Naive thymus-derived CD4-positive, alpha-beta T cell (primary cell): ENCODE measurements at places on chromosomes 5 and 9. TPM values are rescaled to one million over a fixed set of nuclear protein-coding genes. Genes with fewer than 3 reads are reported as not detected.

DNA sequence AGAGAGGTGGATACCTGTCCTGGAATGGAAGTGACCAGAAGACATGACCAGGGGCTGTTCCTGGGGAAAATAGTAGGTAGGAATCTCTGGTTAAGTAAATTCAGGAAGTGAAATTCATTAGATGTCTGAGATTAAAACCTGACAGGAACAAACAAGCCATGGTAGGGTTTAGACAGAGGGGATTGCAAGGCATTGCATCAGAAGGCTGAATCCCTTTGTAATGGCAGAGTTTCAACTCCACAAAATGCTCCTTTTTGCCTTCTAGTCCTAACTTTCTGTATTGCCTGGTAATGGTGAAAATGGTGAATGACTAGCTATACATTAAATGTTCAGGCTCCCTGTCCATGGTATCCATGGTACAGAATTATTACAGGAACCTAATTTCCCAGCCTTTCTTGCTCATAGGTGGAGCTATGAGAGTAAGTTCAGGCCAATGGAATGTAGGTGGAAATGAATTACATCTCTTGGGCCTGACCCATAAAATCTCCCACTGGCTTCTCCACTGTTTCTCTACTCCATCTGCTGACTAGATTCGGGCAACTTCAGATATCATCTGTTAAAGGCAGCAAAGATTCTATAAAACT lies 113.4 kb upstream of the CNTLN start:
- H3K36me3 ChIP-seq = no peaks in the 10 kb centered on the region
- H3K27me3 ChIP-seq = no peaks in the 10 kb centered on the region
- no peaks in the 10 kb centered on the region for H3K4me1 ChIP-seq
- no peak overlapping the region for H3K4me3 ChIP-seq

GRCh38 chr9:102035929-102036328 lies 297.5 kb upstream of the GRIN3A start:
- H3K4me3 ChIP-seq = no peak overlapping the region
- H3K27me3 ChIP-seq = no peaks in the 10 kb centered on the region

DNA sequence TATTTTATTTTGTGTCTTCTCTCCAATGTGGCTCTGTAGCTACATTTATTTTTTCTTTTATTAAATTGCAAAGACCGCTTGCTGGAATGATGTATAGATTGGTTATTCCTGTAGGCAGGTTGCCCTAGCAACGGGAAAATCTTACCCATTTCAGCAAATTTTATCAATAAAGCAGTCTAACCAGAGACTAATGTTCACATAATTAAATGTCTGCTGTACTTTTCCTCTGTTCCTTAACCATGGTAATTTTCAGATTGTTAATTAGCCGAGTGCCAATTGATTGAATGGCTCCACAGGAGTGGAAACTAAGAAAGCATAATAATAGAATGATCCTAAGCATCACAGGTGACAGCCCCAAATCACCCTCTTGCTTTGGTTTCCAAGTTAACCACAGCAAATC lies 134.8 kb downstream of the BASP1 start:
- no peak overlapping the region for H3K27ac ChIP-seq
- H3K4me3 ChIP-seq = no peak overlapping the region
- no peaks in the 10 kb centered on the region for H3K36me3 ChIP-seq
- H3K4me1 ChIP-seq = no peaks in the 10 kb centered on the region
- no peak for DNase-seq
- no peaks in the 10 kb centered on the region for H3K27me3 ChIP-seq

DNA sequence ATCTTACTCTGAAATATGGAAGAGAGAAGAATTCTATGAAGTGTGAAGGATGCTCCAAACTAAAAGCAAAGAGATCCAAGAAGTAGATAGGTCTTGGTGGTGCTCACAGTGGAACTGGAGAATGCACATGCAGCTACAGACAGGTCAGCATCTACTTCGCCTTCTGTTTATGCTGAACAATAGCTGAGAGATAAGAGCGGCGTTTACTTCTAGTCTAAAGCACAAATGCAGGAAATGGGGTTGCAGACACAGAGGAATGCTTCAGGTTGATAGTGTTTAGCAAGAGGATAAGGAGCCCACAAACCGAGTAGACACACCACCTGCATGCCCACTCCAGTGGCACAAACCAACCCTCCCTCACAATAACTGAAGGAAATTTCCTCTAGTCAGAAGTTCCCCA lies 180.0 kb upstream of the RGMB start:
- H3K4me3 ChIP-seq = no peak overlapping the region
- DNase-seq = no peak
- H3K27ac ChIP-seq = no peak overlapping the region
- no peaks in the 10 kb centered on the region for H3K4me1 ChIP-seq
- no peaks in the 10 kb centered on the region for H3K27me3 ChIP-seq
- no peaks in the 10 kb centered on the region for H3K36me3 ChIP-seq

DNA sequence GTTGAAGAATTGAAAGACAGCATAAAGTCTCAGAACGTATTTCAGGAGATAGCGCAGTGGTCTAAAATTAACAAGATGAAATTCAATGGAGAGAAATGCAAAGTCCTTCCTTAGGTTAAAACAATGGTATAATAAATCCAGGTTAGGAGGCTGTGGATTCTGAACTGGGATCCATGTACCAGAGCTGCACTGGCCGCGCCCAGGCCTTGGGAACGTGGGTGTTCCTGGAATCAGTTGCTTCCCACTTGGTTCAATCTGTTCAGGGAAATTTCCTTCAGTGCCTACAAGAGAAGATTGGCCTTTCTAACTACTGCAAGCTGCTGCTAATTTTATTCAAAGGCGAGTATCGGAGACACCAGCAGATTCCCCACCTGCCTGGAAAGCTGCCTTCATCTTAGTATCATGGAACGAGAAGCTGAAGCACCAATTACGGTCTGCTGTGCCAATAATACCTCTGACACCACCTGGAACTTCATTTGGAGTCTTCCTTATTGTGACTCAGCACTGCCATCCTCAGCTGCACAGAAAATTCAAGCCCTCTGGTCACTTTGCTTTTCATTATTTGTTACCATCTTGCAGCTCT lies 14.3 kb upstream of the CTNND2 start:
- no peak overlapping the region for H3K27ac ChIP-seq
- H3K27me3 ChIP-seq = no peaks in the 10 kb centered on the region
- no peaks in the 10 kb centered on the region for H3K4me1 ChIP-seq
- H3K36me3 ChIP-seq = no peaks in the 10 kb centered on the region

DNA sequence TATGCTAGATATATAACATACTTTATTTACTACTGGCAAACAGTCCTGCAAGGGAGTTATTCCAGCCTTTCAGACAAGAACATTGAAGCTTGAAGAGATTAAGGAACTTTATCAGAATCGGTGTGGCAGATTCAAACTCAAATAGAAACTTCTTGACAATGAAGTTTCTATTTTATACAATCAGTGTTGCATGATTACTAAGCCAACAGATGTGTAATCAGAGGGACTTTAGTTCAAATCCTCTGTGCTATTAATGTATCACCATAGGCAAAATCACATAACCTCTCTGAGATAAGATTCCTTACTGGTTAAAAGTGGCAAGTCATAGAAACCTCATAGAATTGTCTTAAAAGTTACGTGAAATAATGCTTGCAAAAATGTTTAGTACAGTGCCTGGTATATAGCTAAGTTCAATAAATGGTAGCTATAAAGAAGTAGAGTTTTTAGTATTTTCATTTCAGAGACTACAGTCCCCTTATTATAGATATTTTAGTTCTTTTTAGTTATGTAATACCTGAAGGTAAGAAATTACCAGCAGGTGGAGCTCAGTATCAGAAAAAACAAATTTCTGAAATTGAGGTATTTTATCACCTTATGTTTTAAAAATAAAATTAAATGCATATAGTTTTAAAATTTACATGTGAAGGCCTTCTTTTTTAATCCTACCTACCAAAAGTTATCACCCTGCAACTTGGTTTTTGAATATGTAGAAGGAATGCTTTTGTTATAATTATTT lies 172.1 kb downstream of the FER start:
- no peaks in the 10 kb centered on the region for H3K27me3 ChIP-seq
- no peaks in the 10 kb centered on the region for H3K36me3 ChIP-seq
- H3K27ac ChIP-seq = no peak overlapping the region
- no peak for DNase-seq
- H3K4me3 ChIP-seq = no peak overlapping the region
- no peaks in the 10 kb centered on the region for H3K4me1 ChIP-seq

DNA sequence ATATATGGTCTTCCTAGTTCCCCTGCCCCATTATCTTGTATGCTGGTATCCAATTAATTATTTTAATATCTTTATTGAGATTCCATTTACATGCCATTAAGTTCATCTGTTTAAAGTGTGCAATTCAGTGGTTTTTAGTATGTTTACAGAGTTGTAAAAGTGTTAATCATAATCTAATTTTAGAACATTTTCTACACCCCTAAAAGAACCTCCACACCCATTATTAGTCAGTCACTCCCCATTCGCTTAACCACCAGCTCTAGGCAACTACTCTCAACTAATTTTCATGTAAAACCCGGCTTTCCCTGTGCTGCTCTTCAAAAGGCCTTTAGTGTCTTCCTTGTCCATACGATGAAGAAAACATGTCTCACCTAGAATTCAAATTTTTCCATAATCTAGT lies 20.8 kb upstream of the CAVIN4 start:
- no peak for DNase-seq
- no peaks in the 10 kb centered on the region for H3K27me3 ChIP-seq
- H3K4me3 ChIP-seq = no peak overlapping the region
- H3K36me3 ChIP-seq = no peaks in the 10 kb centered on the region
- no peaks in the 10 kb centered on the region for H3K4me1 ChIP-seq

DNA sequence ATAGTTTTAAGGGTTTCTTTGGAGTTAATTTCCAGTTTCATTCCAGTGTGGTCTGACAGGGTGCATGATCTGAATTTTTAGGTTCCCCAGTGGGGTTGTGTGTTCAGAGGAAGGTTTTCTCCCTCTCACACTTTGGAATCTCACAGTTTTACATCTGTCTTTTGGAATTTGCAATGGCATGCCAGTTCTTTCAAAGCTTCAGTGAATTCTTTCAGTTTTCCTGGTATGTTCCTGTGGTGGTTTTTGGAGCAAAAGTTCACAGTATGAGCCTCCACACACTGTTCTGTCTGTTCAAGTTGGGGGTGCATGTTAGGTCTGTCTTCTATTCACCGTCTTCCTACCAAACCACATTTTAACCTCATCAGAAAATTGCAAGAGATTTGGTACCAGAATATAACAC lies 624.2 kb downstream of the KCTD16 start:
- H3K4me1 ChIP-seq = no peaks in the 10 kb centered on the region
- no peaks in the 10 kb centered on the region for H3K36me3 ChIP-seq
- no peak overlapping the region for H3K27ac ChIP-seq
- no peaks in the 10 kb centered on the region for H3K27me3 ChIP-seq

DNA sequence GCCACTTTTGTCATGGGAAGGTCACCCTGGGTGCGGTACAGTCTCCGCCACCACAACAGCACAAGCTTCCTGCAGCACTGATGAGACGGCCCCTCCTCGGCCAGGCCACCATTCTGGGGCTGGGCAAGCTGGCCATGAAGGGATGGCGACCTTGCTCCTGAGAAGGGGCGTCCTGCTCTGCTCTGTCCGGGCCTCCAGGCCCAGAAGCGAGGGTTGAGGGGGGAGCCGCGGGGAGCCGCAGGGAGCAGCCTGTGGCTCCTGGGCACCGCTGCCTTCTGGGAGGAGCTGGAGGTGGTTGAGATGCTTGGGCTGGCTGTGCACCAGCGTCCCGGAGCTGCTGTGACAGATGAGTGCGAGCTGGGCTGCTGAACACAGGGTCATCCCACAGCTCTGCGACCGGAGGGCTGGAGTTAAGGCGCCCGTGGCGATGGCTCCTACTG lies 84.3 kb upstream of the RAPGEF1 start:
- H3K4me3 ChIP-seq = no peak overlapping the region
- DNase-seq = no peak
- H3K27ac ChIP-seq = no peak overlapping the region

The TLX3 gene
- total RNA-seq = not detected

The HTR4 gene
- not detected for total RNA-seq

The SELENOP gene
- 0.39 TPM for total RNA-seq
